Dermis microvascular lymphatic vessel endothelial cell (primary cell): ENCODE measurements at places on chromosomes 7 and 10. TPM values are rescaled to one million over a fixed set of nuclear protein-coding genes. Genes with fewer than 3 reads are reported as not detected.

Gene ACSL5
- total RNA-seq = 34.4 and 59.9 TPM in 2 replicates

Gene RSPH10B
- total RNA-seq = 0.64 and 2.4 TPM in 2 replicates

Gene WNT8B
- total RNA-seq = under 0.01 TPM in 1 of 2 replicates, not detected in the other

Gene SGCE
- total RNA-seq = 59.6 and 85.8 TPM in 2 replicates

Gene ZFAND2A
- total RNA-seq = 10.0 and 15.4 TPM in 2 replicates

Gene CPXM2
- total RNA-seq = 0.25 and 0.26 TPM in 2 replicates

DNA sequence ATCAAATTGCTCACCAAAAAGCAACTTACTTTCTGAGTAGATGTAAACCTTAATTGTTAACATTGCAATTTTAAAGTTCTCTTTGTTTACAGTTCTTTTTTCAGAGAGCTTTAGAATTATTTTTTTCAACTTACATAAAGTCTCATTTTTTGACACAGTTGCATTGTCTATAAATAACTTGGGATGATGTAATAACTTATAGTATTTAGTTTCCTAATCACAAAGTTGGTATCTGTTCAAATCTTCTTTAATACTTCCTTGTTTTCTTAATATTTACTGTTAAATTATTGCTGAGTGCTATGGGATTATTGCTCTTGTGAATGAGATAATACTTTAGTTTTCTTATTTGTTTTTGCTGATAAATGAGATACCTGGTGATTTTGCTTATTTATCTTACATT lies 18.9 kb upstream of the SUV39H2 start:
- no peak for DNase-seq

GRCh38 chr10:102085336-102085735 lies 20.2 kb downstream of the HPS6 start:
- DNase-seq = no peak

GRCh38 chr10:128275388-128276177 lies 149.4 kb upstream of the MKI67 start:
- DNase-seq = no peak

DNA sequence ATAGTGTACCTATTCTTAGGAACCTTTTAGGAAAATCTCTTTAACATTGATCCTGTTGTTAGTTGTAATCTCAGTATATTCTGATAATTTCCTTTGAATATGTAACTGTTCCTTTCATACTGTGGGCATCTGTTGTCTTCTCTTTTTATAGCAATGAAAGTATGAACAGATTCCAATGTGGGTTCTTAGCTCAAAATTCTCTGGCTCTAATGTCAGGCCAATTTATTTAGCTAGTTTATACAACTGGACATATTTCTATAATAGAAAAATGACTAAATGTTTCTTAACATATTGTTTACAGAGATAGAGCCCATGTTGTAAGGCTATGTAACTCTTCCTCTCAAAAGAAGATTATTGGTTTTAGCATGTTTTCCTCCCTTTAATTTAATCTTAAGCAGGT lies 363.2 kb downstream of the AUTS2 start:
- no peak for DNase-seq

- peak; percentile 69 for DNase-seq
These were observed 107.7 kb upstream of the BTBD16 start for GRCh38 chr10:122163174-122164022.

GRCh38 chr10:110600487-110601101 lies 33.1 kb downstream of the SMC3 start:
- DNase-seq = peak; percentile 70
